ENCODE measurements at places on chromosomes 6 and 20.

DNA sequence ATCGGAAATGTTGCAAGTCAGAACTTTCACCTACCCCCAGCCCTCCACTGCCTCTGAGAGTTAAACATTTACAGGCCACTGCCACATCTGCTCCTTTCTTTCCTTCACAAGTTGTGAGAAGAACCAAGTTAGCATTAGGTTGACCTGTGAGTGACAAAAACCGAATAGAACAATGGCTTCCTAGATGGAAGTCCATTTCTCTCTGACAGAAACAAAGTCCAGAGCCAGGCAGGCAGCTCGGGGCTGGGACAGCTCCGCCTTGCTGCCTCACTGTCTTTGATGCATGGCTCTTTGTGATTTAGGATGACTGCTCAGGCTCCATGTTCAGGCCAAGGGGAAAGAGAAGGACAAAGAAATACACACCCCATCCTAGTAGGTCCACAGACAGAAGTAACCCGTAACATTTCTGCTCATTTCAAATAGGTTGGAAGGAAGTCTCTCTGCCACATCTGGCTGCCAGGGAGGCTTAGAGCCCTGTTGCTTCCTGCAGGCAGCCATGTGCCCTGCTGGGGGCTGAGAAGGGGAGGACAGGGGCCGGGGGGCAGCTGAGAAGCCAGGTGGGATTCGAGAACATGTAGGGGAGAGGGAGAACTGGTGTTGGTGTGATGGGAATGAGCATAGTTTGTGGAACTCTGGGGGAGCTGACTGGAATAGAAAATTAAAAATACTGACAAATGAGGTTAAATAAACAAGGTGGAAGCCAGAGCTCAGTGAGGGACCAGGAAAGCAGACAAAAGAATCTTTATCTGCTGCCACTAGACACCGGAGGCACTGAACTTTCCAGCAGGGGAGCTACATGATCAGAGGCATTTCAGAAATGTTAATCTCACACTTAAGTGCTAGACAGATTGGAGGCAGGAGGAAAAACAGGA lies 19.5 kb upstream of the IER3 start:
- peak; percentile 25 for DNase-seq

DNA sequence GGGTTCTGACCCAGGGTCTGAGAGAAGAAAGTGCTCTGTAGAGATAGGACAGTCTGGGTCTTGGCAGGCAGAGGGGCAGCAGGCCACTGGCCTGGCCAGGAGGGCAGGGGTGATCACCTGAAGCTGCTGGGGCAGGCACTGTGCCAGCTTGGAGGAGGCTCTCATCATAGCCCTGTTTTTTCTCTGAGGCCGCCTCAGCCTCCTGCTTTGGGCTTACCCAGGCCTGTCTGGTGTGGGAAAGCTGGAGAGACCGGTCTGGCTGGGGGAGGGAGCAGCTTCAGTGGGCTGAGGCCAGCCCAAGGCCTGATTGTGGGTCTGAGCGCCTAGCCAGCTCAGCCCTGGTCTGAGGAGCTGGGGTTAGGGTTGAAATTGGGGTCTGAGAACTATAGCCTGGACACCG lies 3.9 kb downstream of the LPIN3 start:
- no peak for DNase-seq

DNA sequence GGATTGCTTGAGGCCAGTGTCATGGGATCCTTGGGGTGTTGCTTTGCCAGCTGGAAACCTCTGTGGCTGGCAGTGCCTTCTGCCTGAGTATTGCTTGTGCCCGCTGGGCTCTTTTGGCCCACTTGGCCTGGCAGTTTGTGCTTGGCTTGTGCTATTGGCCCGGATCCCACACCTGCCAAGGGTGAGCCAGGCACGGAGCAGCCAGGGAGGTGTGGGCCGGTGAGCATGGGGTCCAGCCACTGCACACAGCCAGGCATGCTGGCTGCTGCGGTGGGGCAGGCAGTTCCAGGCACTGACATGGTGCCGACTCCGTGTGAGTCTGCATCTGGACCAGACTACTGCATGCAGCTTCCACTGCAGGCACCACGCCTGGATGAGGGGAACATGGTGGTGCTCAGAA lies 62.5 kb upstream of the SYNCRIP start:
- no peak for DNase-seq

DNA sequence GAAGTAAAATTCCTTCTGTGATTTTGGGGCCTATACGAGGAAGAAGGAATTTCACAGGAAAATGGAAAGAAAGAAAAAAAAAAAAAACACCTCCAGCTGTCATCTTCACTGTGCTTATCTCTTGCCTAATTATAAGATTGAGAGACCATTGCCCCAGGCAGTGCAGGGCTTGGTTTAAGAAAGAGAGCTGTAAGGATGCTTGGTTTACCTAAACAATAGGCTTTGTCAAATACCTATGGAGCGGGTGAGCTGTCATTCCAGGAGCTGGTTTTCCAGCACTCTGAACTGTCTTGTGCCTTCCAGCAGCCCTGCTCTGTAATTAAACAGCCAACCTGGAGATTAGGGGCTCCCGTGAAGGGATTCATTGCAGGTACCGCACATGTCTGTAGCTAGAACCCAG lies 137.8 kb downstream of the EDN3 start:
- no peak for DNase-seq

DNA sequence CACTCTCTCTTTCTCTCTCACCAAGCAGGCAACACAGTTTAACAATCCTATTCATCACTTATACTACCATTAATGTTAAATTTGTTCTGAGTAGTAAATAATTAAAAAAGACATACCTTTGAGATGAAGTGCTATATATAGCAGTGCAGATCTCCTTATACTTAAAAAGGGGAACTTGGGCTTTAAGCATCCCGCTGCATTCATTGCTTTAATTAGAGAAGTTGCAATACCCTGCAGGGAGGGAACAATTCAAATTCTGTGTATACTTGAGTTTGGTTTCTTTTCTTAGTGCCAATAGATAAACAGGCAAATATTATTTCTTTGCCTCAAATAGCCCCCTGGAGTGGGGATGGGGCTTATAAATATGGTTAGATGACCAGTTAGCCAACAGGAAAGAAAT lies 10.8 kb upstream of the ZBTB24 start:
- no peak for DNase-seq

- no peak for DNase-seq
These were observed 13.2 kb upstream of the KIF25 start for GRCh38 chr6:167984144-167984719.

DNA sequence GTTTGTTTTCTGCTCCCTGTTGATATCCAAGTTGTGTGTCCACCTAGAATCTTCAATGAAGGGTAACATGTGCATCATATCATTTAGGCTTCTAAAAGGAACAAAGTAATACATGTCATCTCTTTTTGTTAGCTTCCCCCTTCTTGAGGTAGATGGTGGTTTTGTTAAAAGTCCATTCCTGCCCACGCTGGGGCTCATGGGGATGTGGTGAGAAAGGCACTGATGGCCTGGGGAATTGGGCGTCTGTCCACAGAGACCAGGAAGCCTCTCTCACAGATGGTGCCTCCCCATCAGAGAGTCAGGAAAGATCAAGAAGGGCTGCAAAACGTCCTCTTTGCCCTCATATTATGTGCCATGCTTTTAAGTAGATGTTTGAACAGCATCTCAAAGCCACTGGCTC lies 32.5 kb downstream of the GNAS start:
- no peak for DNase-seq
